Activated CD8-positive, alpha-beta T cell treated with anti-CD3 and anti-CD28 coated beads, Interleukin-2, amount 10 ng/mL, durations not matched to agents 7 days and 5 days (primary cell): ENCODE measurements at places on chromosomes 2 and 18. TPM values are rescaled to one million over a fixed set of nuclear protein-coding genes. Genes with fewer than 3 reads are reported as not detected.

Gene MOCOS
- 0.21 TPM for total RNA-seq

Gene C2orf78
- not detected for total RNA-seq

Gene ICOS
- total RNA-seq, result 32.6 TPM

GRCh38 chr2:3195641-3196476, 181.8 kb downstream of the EIPR1 start:
- peaks cover 11% of the 10 kb centered on the region for H3K36me3 ChIP-seq
- no peak overlapping the region for H3K4me3 ChIP-seq
- H3K27ac ChIP-seq, result no peak overlapping the region

DNA sequence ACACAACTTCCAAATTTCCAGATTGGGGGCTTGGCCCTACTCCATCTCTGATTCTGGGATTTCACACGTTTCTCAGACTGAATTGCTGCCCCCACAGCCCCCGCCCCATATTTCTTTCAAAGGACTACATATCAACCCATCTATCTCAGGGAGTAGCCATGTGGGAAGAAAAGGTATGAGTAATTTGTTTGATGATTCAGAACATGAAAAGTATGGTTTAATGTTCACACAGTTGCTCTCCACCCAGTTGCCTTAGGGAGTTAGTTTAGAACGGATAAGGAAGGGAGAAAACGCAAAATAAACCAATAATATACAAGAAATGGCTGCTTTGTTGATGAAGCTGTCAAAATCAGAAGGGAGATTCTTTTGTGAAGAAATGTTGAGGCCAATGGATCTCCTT, 145.1 kb downstream of the PIEZO2 start:
- no peaks in the 10 kb centered on the region for H3K27me3 ChIP-seq
- H3K4me3 ChIP-seq, result no peak overlapping the region
- no peaks in the 10 kb centered on the region for H3K36me3 ChIP-seq
- no peak for DNase-seq
- H3K4me1 ChIP-seq, result no peaks in the 10 kb centered on the region
- no peak overlapping the region for H3K27ac ChIP-seq
